Activated CD4-positive, alpha-beta T cell treated with anti-CD3 and anti-CD28 coated beads for 48 hours (primary cell): ENCODE measurements at places on chromosomes 5 and 9.

GRCh38 chr5:133147815-133148567, 96.2 kb downstream of the HSPA4 start:
- no peak for DNase-seq

GRCh38 chr5:4651806-4652565, 488.1 kb upstream of the ADAMTS16 start:
- no peak for DNase-seq

DNA sequence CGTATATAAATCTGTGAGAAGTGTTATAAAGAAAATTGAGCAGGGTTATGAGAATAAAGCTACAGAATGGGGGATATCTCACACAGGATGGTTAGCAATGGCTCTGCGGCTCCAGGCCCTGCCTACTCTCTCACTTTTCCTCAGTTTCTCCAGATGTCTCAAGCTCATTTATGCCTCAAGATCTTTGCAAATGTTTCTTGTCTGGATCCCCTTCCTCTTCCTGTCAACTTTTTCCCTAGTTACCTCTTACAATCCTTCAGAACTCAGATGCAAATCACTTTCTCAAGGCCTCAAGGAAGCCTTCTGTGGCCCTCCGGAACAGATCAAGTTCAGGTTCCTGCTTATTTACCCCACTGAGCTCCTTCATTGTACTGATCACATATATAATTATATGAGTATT, 386.4 kb downstream of the RAB3C start:
- no peak for DNase-seq

GRCh38 chr5:71873191-71873591, 154.1 kb downstream of the CARTPT start:
- no peak for DNase-seq

- no peak for DNase-seq
These were observed 250.6 kb upstream of the MAP3K1 start for GRCh38 chr5:56564541-56565282.

GRCh38 chr9:137046088-137046787, at the start of gene NPDC1:
Gene NPDC1 (minus strand): TSS chr9:137046177. CDS start chr9:137045989, 188 bp downstream.
- peak; percentile 89 for DNase-seq

DNA sequence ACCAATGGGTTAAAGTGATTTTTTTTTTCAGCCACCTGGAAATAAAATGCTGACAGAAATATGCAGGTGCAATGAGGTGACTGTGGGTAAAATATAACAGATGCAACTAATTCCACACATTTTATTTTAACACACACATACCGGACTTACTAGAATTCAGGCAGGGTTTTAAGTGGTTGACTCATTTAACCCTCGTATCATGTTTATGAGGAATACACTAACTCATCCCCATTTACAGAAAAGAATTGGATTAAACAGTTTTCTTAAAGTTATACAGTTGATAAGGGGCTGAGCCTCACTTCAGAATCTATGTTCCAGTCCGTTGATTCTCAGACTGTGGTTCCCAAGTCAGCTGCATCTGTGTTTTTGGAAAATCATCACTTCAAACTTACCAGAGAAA, 207.5 kb downstream of the CHSY3 start:
- DNase-seq: no peak

- no peak for DNase-seq
These were observed 28.4 kb downstream of the PAPPA start for GRCh38 chr9:116181853-116182610.

DNA sequence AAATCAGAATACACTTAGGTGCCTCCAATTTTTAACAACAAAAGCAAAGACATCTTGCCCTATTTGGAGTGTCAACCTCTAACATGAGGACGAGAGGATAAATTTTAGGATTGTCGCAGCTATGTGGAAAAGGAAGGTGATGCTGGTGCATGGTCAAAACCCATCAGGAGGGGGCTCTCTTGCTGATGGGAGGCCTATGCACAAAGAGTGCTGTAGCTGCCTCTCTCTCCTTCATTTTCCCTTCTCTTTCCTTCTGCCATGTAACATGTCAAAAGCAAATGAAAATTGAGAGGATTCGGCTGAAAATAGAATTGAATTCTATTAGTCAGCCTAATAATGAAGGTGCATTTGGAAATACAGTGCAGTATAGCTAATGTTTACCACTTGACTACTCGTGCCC, 578.7 kb upstream of the ZNF462 start:
- no peak for DNase-seq

DNA sequence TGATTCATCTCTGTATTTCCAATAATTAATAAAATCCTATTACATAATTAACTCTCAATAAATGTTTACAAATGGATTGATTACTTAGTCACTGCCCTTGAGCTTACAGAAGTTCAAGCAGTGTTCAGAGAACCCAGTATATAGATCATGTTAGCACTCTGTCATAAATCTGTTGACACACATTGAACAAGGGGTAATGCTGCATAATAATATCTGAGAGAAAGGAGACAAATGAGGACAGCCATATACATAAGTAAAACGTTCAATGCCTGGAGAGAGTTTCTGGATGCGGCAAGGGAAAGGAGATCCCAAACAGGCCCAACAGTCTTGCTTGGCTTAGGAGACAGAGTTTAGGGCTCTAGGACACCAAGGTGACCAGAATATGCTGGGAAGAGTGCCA, 270.2 kb downstream of the FBXL17 start:
- no peak for DNase-seq

DNA sequence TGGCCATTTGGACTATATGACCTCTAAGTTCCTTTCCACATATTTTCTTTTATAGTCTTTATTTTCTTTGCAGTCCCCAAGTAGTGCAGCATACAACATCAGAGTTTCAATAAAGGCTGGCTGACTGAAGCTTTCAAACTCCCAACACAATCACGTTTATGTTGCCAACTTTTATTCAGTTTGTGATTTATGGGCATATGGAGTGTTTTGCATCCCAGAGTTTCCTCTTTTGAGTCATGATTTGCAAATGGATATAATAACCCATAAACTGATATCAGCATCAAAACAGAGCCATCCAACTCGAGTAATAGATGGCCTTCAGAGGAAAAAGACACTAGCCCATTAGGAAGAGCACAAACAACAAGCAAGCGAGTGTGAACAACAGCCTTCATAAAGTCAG, 414.0 kb downstream of the ELAVL2 start:
- no peak for DNase-seq

DNA sequence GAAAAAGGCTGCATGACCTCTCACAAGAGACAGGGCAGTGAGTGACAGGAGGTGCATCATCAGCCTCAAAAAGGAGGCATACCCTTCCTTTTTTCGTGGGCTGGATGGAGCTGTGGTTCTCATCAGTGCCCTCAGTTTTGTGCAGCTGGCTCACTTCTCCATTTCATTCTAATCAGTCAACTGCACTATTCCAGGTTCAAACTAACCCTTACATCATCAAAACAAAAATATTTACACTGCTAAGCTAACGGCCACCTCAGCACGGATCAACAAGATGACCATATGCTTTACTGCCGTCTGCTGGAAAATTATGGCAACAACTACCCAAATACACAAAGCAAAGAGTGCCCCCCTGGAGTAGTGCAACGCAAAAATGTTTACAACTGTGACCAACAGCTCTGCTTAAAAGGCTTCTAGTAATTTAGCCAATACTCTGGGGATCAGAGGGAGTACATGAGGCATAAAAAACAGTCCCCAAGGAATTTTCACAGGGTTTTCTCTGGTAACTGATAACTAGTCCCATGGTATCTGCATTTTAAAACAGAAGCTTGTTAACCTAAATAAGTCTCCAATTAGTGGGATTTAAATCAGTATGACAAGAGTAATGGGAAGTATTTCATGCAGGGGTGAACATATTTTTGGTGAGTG, 10.8 kb downstream of the KCNV2 start:
- DNase-seq: no peak

GRCh38 chr9:86639287-86639686, 285.1 kb upstream of the TUT7 start:
- DNase-seq: no peak

- peak; percentile 24 for DNase-seq
These were observed 33.8 kb downstream of the TGFBI start for GRCh38 chr5:136062366-136063274.

DNA sequence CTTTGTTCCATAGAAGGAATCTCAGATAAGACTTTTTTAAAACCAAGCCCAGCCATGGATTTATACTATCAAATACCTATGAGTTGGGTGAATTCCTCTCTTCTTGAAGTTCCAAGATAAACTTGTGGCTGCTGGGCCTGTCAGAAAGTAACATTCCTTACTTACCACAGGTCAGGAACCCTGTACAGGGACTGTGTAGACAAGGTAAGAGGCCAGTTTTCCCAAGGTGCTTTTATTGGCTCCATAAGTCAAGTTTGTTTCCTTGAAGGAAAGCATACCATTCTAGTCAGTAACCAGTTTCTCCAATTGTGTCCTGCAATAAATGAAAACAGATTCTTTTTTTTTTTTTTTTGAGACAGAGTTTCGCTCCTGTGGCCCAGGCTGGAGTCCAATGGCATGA, 8.8 kb upstream of the CLTB start:
- no peak for DNase-seq

DNA sequence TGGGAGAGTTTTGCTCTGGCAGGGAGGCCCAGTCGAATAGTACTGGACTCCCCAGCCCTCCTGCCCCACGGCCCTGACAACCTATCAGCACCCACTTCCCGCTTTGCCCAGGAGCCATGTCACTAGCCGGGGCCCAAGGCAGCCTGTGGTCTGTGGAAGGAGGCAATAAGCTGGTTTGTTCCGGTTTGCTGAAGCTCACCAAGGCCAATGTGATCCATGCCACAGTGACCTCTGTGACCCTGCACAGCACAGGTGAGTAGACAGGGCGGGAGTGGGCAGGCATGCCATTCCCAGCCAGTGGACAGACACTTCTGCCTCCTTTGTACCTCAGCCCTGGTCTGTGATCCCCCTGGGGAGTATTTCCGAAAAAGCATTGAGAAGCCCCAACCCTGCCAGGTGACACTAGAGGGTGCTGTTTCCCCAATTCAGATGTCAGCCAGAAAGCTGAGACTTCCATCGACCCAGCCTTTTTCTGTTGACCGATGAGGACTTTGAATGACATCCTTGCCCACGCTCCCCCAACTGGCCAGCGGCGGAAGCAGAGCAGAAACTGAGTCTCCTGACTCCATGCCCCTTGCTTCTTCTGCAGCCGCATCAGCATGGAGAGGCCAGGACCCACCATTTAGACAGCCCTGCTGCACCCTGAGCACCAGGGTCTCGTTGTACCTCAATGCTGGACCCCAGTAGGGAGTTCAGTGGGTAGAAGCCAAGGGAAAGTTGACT, 9.6 kb downstream of the PCYOX1L start:
- DNase-seq: peak; percentile 71

GRCh38 chr9:114507726-114508125, 2.5 kb upstream of the WHRN start:
- no peak for DNase-seq

GRCh38 chr9:6852243-6852963, 94.6 kb downstream of the KDM4C start:
- no peak for DNase-seq

GRCh38 chr9:89626741-89627265, 22.0 kb downstream of the GADD45G start:
- DNase-seq: no peak

GRCh38 chr5:158570502-158570901, 529.2 kb downstream of the EBF1 start:
- no peak for DNase-seq

- DNase-seq: peak; percentile 37
These were observed 23.6 kb upstream of the TNFSF8 start for GRCh38 chr9:114953959-114954358.

GRCh38 chr9:21696411-21696871, 106.0 kb upstream of the MTAP start:
- no peak for DNase-seq

DNA sequence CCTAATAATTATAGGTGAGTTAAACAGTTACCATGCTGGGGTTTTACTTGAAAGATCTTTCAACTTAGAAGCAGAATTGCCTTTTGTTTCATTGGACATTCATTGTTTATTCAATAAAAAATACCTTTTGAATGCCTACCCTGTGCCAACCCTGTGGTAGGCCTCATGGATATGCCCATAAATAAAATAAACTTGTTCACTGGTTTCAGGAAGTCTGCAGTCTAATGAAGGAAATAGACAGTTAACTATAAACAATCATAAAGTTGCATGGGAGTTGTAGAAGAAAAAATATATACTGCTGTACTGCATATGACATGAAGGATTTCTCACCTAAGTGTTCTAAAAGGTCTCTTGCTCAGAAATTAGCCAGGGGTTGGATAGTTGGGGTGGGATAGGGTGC, 5.3 kb upstream of the GPR21 start:
- no peak for DNase-seq

DNA sequence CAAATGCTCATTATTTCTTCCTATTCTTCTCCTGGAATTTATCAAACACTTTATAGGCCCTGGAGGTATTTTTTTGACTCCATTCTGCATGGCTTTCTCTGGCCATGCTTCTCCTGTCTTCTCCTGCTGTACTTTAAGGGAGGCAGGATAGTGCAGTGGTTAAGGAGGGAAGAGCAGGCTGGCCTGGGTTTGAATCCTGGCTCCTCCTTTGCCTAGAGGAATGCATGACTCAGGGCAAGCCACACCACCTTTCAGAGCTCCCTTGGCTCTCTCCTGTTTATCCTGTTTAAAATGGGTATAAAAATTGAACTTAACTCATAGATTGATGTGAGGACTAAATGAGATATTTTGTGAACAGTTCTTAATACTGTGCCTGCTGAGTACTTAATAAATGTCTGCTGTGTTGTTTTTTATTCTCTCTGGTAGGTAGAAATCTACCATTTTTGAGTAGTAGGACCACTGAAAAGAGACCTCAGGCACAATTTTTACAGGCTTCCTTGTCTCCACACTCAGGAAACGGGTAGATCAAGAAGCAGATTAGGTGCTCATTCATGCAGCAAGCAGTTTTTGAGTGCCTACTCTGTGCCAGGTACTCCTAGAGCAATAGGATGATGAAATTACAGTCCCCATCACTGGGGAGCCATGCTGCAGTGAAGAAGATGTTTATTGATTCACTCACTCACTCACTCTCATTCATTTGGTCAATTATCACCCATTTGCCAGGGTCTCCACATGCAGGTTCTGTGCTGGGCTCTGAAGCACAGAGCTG, 32.7 kb upstream of the ARAP3 start:
- DNase-seq: no peak

- DNase-seq: no peak
These were observed 123.3 kb downstream of the SUSD1 start for GRCh38 chr9:112051812-112052211.

DNA sequence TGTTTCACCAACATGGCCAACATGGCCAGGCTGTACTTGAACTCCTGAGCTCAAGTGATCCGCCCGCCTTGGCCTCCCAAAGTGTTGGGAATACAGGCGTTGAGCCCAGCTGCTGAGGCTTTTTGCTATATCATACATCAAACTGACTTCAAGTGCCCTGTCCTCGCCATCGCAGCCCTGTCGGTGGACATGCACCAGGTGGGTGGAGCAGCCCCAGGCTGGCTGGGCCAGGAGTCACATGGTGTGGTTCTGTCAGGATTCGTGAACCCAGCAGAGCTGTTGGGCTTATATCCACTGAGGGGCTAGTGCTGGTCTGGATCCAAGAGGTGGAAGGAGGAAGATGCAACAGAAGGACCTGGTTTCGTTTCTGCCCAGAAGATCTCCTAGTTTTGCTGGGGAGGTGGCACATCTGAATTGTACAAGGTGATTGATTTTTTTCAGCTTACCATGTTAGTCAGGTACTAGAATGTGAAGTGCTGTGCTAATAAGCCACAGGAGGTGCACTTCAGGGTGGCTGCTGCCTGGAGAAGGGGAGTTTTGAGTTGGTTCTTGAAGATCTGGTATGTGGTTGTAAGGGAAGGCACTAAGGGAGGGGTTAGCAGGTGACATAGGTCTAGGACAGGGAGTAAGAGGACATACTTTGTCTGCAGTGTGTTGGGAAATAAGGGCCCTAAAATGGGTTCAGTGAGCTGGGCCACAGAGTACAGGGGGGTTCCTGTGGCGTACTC, 16.1 kb downstream of the PCBD2 start:
- DNase-seq: no peak
